GM06990 (cell line): ENCODE measurements at places on chromosomes 5 and 9.

GRCh38 chr9:120477534-120478001 lies 102.4 kb downstream of the CDK5RAP2 start:
- DNase-seq: no peak

DNA sequence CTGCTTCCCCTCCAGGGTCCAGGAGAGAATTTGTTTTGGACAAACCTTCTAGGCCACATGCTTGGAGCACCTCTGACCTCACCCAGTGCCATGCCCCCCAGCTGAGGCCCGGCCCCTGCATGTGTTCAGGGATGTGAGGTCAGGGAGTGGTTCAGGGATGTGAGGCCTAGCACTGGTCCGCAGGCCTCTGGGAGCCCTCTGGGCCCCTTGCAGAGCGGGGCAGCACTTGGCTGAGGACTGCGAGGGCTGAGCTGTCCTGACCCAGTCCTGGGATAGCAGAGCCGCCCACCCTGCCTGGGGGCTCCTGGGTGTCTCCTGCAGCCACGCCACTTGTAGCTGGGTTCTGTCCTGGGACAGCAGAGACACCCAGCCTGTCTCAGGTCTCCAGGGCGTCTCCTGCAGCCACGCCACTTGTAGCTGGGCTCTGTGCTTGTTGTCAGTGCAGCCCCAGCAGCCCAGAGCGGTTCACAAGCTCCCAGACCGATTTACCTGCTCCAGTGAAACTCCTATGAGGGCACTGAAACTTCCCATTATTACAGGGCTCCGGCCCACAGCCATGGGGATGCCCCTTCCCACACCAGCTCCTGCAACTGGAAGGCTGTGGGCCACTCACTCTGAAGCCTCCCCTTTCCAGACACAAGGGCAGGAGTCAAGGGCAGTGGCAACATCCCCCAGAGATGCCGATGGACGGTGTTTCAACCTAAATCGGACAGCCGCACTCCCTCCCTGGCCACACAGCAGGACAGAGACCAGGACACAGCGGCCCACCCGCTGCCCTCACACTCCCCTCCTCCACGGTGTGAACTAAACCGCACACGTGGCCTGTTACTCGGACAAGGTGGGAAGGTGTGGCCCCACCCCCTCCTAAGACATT lies 5.4 kb upstream of the CEP72 start:
- no peak for DNase-seq

DNA sequence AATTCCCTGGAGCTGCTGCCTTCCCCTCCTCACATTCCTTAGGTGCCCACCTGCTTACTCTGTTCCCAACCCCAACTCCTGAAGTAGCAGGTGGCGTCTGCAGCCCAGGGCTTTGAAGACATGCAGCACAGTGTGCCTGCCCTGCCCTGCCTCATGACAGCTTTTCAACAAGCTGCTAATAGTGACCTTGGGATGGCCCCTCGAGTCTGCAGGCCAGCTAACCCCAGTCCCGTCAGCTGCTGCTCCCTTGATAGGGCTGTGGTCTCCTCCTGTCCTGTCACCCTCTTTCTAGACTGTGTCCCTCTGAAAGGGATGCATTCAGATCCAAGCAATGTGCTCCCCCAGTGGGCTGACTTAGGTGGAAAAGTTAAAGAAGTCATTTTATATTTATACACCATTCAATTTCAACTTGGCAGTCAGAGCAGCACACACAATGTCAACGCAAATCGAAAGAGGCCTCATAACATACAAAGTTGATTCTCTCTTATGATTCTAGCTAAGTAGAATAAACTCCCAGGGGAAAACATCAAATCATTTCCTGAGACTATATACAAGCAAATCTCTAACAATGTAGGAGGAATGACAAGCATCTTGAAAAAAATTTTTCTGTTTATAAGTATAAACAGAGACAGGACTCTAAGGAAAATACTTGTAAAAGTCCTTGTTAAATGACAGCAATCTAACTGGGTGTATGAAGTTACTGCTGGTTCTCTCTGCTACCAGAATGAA lies 37.9 kb downstream of the ADRB2 start:
- no peak for DNase-seq

- DNase-seq: no peak
These were observed 13.6 kb downstream of the IRX1 start for GRCh38 chr5:3609120-3609681.

DNA sequence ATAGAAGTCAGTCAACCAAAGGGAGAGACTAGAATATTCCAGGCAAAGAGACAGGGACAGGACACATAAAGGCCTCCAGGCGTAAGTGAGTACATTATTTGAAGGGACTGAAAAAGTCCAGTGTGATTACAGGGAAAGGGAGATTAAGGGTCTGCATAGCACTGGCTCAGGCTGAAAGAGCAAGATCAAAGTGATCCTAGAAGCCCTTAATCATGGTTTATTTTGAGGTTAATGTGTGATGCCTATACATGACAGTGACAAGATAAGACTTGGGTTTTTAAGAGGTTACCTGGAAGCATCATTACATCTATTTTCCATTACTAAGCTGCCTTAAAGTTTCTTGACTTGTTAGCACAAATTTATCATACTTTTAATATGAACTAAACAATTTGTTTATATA lies 25.8 kb downstream of the LMBRD2 start:
- DNase-seq: no peak

DNA sequence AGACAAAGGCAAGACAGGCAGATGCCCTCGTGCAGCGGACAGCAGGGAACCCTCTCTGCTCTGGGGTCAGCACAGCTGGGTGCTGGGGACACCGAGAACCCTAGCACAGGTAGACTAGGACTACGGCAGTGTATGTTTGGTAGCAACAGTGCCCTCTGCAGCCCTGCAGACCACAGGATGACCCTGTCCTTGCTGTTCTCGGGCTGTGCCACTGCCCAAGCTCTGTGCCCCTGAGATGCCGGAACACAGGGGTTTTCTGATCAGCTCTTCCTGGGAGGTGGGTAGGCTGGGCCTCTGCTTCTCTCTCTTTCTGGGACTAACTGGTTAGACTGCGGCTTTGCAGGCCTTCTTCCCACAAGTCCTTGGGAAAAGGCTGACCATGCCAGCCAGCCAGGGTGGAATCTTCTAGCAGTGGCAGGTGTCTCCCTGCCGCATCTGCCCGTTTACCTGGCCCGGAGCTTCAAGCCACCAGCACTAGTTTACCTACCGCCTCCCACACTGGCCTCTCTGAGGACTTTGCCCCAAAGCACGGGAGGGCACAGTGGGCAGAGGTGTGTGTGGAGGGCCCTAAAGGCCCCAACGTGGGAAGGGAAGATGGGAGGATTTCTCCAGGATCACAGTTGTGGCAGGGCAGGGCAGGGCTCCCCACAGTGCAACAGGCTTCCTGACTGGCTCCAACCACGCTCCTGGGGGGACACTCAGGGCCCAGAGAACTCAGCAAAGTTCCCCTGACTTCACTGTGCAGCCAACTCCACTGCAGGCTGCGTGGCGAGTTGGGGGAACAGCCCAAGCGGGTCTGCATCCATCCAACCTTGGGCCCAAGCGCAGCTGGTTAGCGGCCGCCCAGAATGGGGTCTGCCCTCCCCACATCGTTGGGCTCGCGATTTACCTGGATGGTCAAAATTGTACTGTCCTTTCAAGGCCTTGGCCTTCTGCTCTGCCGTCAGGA lies 1.2 kb downstream of the UCK1 start:
- no peak for DNase-seq

DNA sequence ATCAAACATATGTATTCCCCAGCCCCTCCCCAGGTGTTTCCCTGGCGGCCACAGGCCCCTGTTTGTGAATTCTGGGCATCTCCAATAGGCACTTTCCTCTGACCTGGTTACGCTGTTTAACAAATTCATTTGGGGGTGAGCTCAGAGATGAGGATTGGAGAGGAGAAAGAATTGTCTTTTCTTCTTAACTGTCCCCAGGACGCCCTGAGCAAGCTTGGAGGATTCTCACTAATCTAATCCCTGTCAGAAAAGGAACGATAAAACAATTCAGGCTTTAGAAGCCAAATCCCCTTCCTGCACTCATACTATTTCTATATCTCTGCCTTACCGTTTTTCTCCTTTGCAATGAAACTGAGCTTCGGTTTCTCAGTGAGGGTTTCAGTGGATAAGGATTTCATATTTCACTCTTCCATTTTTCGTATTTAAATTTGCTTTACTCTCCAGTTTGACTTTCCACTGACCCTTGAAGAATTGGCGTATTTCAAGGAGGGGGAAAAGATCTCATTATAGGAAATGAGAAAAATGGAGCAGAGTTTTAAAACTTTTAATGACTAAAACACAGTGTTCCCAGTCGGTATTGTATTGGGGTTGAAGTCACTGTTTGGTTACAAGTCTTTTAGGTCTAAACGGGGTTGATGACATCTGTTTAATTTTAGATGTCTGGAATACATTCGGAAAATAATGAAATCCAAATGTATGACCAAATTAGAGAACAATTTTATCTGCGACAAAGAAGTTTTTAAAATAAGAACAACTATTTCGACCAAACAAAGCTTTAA lies 180.1 kb downstream of the MACROH2A1 start:
- DNase-seq: no peak

GRCh38 chr5:146213210-146213826 lies 9.9 kb downstream of the RBM27 start:
- no peak for DNase-seq

DNA sequence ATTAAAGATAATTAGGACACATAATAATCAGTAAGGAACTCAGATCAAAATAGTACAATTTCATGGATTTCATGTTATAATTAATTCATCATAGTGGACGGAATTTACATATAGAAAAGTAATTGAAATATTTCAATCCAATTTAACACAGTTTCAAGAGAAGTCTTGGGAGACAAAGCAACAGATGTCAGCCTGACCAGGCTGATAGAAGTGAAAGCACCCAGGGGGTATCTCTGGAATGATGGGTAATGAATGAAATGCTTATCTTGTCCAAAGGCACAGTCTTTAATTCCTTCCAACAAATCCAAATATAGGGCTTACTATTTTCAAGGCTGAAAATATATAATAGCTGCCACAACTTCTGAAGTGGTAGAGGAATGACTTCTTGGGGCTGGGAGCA lies 629.3 kb upstream of the RGMB start:
- DNase-seq: no peak

- no peak for DNase-seq
These were observed 19.7 kb downstream of the C6 start for GRCh38 chr5:41193456-41194205.

GRCh38 chr5:3359642-3360041 lies 236.0 kb upstream of the IRX1 start:
- no peak for DNase-seq

GRCh38 chr5:137710086-137710485 lies 25.8 kb downstream of the KLHL3 start:
- no peak for DNase-seq

DNA sequence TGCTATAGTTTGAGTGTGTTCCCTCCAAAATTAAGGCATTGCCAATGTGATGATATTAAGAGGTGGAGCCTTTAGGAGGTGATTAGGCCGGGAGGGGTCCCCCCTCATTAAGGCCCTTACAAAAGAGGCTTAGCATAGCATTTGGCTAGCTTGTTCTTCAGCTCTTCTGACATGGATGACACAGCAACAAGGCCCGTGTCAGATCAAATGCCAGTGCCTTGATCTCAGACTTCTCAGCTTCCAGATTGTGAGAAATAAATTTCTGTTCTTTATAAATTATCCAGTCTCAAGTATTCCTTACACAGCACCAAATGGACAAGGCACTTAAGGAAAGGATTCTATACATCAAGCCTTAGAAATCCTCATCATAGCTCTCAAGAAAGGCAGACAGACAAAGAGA lies 31.8 kb downstream of the SLC38A9 start:
- DNase-seq: no peak

DNA sequence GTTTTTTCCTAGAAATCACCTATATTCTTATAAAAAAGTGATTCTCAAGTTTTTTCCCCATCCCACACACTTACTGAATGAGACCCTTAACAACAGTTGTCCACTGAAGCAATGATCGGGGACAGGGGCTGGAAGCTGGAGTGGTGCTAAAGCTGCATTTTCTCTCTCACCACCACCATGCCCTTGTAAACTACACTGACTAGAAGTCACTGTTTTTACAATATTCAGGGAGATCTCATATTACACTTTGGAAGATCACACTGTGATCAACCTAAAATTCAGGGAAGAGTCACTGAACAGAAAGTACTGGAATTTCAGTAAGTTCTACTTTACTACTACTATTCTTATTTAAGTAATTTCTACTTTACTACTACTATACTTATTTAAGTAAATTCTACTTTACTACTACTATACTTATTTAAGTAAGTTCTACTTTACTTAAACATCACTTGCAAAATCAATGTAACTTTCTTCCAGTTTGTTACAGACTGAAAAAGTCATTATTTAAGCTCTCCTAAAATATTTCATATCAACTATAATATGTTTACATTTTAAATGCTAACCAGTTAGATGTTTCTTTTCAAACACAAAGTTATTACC lies 164.3 kb downstream of the AGTPBP1 start:
- DNase-seq: no peak
